ENCODE measurements at places on chromosomes 7 and 10.

GRCh38 chr7:21371360-21371759, 56.5 kb upstream of the SP4 start:
- no peak for DNase-seq

GRCh38 chr10:131842351-131843088, 58.3 kb upstream of the PPP2R2D start:
- DNase-seq = no peak

DNA sequence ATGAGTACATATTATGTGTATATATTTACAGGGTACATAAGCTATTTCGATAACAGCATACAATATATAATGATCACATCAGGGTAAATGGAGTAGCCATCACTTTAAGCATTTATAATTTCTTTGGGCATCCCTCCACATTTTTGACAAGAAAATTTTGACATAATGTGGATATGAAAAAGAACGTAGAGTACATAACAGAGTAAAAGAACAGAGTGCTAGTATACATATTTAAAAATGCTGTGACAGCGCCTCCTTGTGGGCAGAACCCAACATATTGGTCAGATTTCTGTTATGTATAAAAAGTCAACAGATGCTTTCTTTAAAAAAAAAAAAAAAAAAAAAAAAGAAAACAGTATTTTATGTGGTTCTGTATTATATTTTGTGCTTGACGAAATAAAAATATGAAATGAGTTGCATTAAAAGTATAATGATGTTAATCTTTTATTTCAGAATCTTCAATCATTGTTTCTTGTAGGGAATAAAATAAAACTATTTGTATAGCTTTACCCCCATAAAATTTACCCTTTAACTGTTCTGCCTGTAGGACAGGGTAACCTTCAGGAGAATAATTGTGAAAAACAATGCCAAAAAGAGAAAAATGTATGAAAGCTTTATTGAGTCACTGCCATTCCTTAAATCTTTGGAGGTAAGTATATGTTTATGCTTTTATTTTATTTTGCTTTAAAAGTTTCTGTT, 18.3 kb upstream of the HBP1 start:
- peak; percentile 49 for DNase-seq

- DNase-seq = no peak
These were observed 245.7 kb upstream of the FOXK1 start for GRCh38 chr7:4436361-4436895.

Data from activated CD8-positive, alpha-beta memory T cell treated with anti-CD3 and anti-CD28 coated beads for 1 hour (primary cell).